ENCODE measurements at places on chromosomes 12 and 14.

DNA sequence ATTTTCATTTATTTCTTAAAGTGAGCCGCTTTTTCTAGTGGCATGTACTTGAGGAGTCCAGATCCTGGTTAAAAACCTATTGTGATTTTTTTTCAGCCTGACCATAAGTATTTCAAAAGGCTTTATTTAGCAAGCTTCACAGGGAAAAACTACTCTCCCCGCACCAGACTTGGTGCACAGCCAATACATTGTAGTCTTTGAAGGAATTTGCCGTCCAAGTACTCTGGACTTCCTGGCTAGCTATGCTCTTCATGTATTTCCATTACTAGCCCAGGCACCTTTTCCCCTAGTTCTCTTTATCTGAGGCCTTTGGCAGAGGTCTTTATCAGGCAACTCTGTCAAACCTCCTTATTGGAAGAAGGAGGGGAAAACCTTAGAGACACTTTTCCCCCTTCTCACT lies 234.7 kb downstream of the CCDC91 start:
- DNase-seq: peak; percentile 36

GRCh38 chr12:112686373-112686772 lies 105.2 kb upstream of the RPH3A start:
- no peak for DNase-seq

DNA sequence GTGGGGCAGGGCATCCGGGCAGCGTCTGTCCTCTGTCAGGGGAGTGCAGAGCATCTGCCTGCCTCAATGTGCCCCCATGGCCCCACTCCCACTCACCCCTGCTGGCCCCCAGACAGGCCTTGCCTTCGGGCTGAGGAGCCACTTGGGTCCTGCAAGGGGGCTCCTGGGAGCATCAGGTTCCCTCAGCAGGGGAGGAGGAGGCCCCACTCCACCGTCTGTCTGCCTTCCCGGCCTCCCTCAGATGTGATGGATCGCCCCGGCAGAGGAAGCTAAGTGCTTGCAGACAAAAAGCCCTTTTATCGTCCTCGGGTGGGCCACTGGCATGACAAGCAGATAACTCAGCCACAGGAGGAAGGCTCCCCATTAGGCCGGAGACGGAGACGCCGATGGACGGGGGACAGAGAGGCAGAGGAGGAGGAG lies 35.1 kb downstream of the NCOR2 start:
- DNase-seq: no peak

DNA sequence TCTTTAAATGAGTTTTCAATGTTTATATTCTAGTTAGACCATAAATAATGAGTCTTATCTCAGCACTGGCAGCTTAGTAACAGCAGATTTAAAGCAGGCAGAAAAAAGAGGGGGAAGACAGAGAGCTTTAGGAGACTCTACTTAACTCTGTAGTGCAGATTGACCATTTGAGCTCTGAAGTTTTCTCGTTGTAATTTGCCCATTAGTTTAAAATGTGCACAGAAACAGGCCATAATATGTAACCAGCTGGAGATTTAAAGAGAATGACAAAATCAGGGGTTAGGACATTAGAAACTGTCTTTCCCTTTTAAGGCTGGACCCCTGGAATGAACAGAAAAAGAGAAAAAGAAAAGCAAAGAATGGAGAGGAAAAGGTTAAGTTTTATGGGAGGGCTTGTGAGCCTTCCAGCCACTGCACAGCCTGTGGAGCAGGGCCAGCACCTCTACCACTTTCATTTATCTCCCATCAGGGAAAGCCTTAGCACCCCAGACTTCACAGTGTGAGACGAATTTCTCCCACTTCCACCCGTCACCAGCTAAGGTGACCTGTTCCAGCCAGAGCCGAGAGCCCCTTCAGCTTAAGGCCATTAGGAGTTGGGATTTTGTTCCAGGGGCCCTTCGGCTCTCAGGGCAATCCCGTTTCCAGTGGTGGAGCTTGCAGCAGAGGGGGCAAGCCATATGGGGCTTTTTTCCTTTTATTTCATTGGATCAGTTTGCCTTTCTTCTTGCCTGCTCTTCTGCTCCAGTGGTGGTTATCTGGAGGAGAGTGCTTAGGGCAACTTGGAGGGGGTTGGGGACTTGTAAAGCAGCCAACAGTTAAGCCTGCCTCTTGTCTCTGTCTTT lies 8.0 kb downstream of the IL22 start:
- DNase-seq: no peak

GRCh38 chr14:103188810-103189480 lies 65.7 kb downstream of the TNFAIP2 start:
- peak; percentile 65 for DNase-seq

- DNase-seq: no peak
Measured at GRCh38 chr14:61281948-61282275, 774 bp upstream of the TMEM30B start.

Data from AG08396 (cell line).